ENCODE measurements at places on chromosomes 7 and 10.

DNA sequence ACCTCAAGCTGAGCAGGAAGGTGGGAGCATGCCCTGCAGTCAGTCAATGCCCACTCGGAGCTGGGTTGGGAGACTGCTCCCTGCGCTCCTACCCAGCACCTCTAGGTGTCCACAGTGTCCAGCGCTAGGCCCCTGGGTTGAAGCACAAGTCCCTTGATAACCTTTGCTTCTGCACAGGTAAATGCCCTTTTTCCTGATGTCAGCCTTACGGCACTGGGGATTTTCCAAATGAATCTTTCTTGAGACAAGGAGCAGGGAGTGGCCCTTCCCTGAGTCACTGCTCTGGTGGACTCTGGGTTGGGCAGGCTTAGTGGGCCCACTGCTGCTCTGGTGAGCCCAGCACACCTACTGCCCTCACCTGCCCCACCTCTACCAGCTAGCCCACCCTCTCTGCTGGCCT, 61.9 kb upstream of the OPN4 start:
- no peak for DNase-seq

- DNase-seq = peak; percentile 10
Measured at GRCh38 chr10:60572511-60573194, 183.0 kb upstream of the ANK3 start.

- DNase-seq = no peak
Measured at GRCh38 chr7:29091715-29092114, 54.6 kb downstream of the CPVL start.

DNA sequence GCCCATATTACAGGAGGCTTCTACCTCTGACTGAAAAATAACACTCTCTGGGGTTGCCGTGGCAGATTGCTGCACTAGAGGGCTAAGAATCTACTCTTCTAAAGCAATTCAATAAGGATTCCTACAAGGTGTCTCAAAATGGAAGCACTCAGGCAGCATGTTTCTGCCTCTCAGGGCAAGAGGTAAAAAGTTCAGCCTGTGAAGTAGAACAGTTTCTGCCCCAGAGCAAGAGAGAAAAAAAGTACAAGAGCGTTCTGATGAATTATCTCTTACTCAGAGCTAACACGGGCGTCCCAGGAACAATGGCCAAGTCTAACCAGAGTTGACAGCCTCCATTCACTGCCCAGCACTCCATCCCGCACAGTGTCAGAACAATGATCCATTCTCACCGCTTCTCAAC, 71.3 kb upstream of the TES start:
- no peak for DNase-seq

DNA sequence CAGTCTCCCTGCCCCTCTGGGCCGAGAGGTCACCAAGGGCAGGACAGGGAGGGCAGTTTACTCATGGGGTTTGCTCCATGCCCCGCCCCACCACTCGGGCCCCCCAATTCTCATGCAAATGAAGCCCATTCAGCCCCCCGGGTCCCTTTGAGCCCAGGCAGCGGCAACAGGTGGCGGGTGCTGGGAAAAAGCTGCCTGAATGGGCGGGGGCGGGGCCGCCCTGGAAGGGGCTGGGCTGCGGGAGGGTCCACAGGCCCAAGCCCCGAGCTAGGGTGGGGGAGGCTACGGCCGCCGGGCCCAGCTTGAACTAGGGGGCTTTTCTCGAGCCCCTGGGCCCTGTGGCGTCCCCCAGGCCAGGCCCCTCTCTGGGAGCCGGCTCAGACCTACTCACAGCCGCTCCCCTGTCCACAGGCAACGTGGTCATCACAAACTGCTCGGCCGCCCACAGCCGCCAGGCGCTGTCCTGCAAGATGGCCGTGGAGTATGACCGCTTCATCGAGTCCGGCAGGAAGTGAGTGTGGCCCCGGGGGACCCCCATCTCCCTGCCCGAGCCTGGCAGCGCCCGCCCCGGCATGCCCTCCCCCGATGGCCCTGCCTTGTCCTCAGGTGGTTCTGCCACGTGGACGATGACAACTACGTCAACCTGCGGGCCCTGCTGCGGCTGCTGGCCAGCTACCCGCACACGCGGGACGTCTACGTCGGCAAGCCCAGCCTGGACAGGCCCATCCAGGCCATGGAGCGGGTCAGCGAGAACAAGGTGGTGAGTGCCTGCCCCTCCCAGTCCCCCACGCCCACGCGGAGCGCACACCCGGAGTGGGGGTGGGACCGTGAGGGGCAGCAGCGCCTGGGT, 5.5 kb downstream of the LFNG start:
- no peak for DNase-seq

DNA sequence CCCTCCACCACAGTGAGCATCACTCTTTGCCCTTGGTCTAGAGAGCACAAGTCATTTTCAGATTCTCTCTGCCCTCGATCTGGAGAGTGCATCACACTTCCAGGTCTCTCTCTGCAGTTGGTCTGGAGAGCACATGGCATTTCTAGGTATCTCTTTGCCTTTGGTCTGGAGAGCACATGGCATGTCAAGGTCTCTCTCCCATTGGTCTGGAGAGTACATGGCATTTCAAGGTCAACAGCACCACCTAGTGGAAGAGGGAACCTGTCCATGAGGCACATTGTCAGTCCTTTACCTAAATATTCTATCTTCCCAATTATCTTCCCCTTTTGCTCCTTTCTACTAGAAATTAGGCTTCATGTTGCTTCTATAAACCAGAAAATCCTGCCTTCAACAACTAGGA, 1139.4 kb downstream of the XPNPEP1 start:
- no peak for DNase-seq

- no peak for DNase-seq
Measured at GRCh38 chr7:122352454-122352853, 47.9 kb upstream of the FEZF1 start.

- no peak for DNase-seq
Measured at GRCh38 chr7:121330053-121330833, 1.4 kb downstream of the WNT16 start.

GRCh38 chr7:74040101-74040790, 12.3 kb downstream of the ELN start:
- DNase-seq = no peak

DNA sequence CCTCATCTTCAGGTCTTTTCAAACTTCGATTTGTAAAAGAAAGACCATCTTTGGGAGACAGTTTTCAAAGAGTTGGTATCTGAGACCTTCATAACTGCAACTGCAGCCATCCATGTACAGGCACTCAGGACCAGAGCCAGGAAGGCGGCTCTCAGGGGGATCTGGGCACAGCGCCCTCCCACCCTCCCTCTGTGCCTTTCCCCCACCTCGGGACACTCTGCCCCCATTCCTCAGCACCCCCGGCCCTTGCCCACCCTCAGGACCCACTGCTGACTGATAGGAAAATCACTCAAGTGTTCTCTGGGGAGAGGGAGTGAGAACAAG, 143.6 kb downstream of the CUBN start:
- DNase-seq = no peak

DNA sequence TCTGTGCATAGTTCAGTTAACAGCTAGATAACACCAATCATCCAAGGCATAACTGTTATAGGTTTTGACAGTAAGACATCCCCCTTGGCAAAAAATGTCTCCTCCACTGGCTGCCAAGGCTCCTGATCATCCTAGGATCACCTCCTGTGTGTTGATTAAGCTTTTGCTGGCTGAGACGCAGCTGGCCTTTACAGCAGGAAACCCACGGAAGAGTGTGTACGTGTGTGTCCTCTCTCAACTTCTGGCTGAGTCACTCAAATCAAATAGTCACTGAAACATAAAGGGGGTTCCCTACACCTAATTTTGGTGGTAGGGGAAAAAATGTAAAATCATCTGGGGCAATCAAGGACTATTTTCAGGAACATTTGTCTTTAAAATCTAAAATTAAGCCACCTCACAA, 208.8 kb downstream of the CTNNA3 start:
- DNase-seq = no peak

DNA sequence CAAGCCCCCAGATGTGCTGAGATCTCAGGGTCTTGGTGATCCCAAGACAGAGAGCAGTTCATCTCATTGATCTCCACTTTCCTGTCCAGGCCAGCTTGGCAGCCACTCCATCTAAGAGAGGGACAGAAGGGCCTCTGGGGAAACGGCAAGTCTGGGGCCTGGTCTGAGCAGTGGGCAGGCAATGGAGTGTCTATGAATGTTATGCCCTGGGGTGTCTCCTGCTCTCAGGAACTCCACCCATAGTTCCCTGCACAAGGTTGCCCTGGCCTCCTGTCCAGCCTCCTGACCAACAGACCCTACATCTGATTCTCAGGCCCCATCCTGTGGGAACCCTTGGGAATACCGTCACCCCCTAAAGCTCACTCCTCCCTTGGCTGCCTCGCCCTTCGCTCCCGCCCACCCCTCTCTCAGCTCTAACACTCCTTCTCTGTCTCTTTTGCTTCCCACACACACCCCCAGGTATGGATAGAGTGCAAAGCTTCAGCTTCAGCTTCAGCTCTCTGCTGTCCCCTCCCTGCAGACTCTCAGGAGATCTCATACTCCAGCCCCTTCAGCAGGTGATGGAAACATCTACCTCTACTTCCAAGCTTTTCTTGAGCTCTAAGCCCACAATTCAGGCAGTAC, 83.0 kb downstream of the HIF1AN start:
- DNase-seq = no peak

GRCh38 chr10:28730031-28730778, 52.9 kb downstream of the BAMBI start:
- DNase-seq = no peak

DNA sequence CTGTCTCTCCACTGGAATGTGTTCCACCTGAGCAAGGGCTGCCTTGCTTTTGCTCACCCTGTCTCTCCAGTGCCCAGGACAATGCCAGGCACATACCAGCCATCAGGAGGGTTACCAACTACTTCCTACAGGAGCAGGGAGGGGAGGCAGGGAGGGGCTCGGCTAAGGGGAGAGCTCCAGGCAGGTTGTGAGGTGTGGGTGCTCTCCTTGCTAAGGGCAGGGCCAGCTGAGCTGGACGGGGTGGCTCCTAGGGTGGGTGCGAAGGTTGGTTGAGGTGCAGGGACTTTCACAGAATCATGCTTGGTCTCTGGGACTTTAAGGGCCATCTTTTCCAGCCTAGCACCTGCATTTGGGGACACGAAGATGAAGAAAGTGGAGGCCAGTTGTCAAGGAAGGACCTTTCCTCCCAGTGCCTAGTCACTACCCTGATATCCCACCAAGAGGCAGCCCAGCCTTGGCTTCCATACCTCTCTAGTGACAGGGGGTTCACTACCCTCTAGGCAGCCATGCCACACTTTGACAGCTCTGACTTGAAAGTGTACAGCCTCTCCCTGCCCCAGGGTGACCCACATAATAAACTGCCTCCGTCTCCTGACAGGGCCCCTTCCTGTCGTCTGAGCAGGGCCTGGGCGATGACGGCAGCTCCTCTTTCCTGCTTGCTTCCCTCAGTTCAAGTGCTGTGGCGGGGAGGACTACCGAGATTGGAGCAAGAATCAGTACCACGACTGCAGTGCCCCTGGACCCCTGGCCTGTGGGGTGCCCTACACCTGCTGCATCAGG, 46.5 kb downstream of the TSPAN15 start:
- no peak for DNase-seq

GRCh38 chr10:79939969-79940368, 8.9 kb downstream of the SFTPD start:
- DNase-seq = no peak

GRCh38 chr7:12094365-12094921, 116.7 kb upstream of the TMEM106B start:
- DNase-seq = no peak

DNA sequence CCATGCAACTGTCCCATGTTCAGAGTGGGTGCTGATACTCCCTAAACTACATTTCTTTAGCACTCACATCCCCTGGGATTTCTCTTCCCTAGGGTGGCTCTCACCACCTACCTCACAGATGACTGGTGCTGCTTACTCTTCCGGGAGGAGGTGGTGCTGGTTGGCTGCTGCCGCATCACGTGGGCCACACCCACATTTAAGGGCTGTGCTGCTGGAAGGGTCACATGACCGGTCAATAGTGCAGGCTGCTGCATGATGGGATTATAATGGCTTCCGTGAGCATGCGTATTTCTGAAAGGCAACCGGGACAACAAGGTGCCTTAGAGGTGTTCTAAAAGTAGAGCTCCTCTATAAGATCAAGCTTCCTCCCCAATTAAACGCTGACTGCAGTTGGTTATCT, 76.8 kb downstream of the CLEC2L start:
- DNase-seq = no peak

- no peak for DNase-seq
Measured at GRCh38 chr10:84608126-84608525, 279.7 kb downstream of the CCSER2 start.

GRCh38 chr10:6406220-6407033, 173.6 kb downstream of the PRKCQ start:
- DNase-seq = no peak

DNA sequence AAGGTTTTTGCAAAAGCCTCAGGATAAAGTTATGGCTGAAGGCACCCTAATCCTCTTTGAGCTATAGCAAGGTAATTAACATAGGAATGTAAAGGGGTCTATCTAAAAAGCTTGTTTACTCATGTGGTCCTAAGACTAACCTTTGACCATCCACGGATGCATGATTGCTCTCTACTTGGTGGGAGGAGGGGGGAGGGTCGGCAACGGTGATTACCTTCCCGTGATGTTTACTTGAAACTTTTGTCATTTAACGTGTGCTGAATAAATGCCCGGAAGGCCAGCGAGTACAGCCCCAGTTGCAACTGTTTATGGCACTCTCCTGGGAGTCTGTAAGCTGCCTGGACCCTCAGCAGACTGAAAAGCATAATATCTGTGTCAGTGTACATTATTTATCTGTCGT, 78.9 kb upstream of the GPR22 start:
- DNase-seq = no peak

DNA sequence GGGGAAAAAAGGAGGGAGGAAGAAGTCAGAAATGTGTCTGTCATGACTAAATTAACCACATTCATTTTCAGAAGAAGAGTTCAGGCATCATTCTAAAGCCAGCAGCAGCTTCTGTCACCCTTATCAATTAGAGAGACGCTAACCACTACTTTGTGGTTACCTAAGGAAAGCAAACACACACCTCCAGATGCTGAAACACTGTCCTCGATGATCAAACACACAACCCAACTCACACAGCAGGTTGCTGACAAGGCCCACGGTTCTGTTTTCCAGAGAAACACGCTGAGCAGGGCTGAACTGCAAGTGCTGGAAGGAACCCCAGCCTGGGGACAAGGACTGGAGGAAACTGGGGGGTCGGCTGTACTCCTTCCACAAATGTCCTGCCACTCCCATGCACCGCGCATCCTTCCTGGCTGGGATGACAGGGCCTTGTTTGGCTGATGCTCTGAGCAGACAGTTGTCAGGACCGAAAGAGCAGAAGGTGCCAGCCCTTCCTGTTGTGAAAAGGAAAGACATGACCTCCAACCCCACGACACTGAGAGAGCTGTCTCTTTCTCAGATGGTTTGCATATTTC, 36.6 kb downstream of the PRKCQ start:
- peak; percentile 58 for DNase-seq
